T follicular helper cell (primary cell): ENCODE measurements at places on chromosomes 12 and 14.
A peak's percentile ranks its signal among the peaks of the same experiment; 100 is the strongest.

GRCh38 chr14:33556382-33557121 lies 394.3 kb downstream of the EGLN3 start:
- no peak for DNase-seq

DNA sequence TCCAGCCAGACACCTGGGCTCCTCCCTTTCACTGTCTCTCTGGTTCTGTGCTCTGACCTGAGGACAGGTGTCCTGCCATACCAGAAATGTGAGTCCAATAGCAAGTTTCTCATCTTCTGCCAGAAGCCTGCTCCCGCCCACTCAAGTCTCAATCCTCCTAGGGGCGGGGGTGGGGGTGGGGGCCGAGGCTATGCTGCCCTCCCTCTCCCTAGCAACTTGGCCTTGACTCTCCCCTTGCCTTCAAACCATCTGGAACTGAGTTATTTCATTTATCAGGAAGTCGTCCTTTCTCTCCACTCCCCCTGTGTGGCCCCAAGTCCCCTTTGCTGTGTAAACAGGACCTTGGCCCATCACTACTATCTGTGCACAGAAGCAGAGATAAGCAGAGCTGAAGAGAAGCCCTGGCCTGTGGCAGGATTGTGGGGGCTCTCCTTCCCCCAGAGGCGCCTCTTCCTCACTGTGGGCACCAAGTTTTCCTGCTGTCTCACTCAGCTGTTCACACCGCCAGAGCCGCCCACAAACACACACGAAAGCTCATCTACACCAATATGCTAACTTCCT lies 117.1 kb downstream of the DPF3 start:
- no peak for DNase-seq

GRCh38 chr12:94147991-94148738 lies at the start of gene PLXNC1:
PLXNC1 (plus strand) TSS chr12:94148577; CDS start chr12:94148972, 395 bp downstream.
- DNase-seq = peak; percentile 54

- peak; percentile 59 for DNase-seq
Measured at GRCh38 chr14:63727736-63728728, at the start of gene SGPP1. SGPP1 (minus strand) TSS chr14:63728065; CDS start chr14:63727944, 121 bp downstream.

GRCh38 chr14:92964124-92965109 lies 41.5 kb downstream of the CHGA start:
- no peak for DNase-seq

GRCh38 chr12:122121745-122122144 lies 43.2 kb downstream of the MLXIP start:
- DNase-seq = no peak

DNA sequence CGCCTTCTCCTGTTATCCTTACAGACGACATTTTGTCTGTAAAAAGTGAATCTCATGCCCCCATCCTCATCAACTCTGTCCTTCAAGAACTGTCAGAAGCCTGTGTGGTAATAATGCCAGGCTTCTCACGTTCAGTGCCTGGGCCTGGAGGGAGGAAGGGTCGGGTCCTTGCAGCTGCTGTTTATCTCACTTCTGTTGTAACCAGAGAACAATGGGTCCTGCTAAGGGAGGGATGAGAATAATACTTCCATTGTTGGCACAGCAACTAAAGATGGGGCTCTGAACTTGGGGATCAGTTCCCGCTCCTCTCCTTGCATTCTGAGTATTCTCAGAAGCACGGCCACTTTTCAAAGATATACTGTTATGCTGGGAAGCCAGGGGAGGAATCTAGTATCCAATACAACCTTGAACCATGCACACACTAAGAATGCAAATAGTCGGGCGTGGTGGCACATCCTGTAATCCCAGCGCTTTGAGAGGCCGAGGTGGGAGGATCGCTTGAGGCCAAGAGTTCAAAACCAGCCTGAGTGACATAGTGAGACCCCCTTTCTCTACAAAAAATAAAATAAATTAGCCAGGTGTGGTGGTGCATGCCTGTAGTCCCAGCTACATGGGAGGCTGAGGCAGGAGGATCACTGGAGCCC lies 38.8 kb upstream of the NINJ2 start:
- DNase-seq = no peak

DNA sequence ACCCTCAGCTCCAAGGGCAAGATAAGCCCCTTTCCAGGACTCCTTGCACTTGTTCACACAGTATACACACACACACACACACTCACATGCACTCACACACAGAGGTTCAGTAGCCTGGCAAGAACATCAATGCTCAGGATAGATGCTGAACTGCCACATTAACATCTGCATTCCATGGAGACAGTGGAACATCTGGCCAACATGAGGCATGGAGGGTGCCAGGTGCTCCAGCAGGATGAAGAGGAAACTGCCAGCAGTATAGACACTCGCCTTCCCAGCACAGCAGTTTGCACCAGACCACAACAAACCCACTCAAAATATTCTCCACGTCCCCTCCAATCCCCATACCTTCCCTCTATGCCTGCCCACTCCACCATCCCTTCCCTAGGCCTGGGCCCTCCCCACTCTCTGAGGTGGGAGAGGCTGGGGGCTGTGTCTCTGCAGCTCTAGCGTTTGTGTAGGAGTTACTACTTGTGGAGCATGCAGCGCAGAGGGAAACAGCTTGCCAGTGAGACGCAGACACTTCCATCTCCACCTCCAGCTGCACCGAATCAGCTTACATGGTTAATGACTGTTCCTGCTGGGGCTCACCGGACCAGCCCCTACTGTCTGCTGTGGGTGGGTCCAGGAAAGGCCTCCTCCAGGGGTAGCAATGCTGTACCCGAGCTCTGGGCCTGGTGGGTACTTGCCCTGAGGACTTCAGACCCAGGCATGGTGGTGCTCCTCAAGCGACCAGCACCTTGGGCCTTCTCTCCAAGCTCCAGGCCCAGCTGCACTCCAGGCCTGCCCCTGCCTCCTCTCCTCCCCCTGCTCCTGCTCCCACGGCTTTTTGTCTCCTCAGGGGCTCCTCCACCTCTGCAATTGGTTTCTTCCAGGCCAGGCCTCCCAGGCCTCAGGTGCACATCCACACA lies 18.6 kb upstream of the PLEKHG3 start:
- no peak for DNase-seq

DNA sequence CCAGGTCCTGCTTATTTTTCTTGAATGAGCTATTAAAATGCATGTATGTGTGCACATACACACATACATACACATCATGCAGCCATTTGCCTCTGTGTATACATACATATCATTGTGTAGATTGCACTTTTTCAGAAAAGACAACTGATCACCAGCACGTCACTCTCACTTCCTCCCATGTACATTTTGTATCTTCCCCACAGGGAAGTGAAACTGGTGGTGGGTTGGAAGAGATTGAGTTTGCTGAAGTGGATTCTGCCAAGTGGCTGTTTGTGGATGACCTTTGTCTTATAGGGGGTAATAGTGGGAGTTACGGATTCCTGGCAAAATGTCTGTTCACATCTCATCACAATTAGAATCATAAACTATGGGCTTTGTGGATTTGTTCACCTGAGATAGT lies 448.6 kb downstream of the RAD51B start:
- no peak for DNase-seq

DNA sequence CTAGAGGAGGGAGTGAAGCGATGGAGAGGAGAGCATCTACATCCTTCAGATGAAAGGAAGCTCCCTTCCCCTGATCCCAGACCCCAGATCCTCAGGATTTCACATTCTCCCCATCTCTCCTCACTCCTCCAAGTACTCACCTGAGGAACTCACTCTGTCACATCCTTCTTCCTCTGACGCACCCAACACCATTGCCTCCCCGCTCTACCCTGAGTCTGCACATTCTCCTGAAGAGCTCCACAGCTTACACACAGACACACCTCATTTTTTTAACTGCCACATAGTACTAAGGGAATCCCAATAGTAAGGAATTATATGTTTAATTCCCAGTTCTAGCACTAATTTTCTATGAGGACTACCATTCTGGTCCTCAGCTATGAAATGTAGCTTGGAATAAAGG lies 16.3 kb upstream of the METTL17 start:
- no peak for DNase-seq

GRCh38 chr14:22836301-22837113 lies at the start of gene MMP14:
MMP14 (plus strand) TSS chr14:22836585; CDS start chr14:22836818, 233 bp downstream.
- DNase-seq = no peak
